ENCODE measurements at places on chromosomes 7 and 10.
A peak's percentile ranks its signal among the peaks of the same experiment; 100 is the strongest.

DNA sequence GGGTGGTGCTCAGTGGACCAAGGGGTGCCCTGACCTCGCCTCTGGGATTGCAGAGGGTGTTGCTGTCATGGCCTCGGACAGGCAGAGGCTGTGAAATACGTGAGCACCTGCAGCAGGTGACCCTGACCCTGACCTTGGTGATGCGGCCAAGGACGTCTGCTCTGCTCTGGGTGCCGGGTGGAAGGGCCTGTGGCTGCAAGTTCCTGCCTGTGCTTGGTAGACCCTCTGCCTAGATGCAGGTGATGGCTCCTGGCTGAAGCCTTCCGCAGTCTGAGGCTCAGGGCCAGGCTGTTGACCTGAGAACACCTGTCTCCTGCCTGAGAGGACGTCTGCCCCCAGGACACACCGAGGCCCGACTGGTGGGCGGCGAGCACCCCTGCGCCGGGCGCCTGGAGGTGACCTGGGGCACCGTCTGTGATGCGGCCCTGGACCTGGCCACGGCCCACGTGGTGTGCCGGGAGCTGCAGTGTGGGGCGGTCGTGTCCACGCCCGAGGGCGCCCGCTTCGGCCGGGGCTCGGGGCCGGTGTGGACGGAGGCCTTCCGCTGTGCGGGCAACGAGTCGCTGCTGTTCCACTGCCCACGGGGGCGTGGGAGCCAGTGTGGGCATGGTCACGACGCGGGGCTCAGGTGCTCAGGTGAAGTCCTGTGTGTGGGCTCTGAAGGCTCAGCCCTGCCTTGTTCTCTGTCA lies 4.4 kb downstream of the SCART1 start:
- DNase-seq = no peak

GRCh38 chr10:77461636-77462296 lies 175.8 kb downstream of the KCNMA1 start:
- no peak for DNase-seq

GRCh38 chr10:71475243-71475871 lies 78.6 kb downstream of the CDH23 start:
- no peak for DNase-seq

GRCh38 chr10:48946891-48947500 lies 7.4 kb upstream of the LRRC18 start:
- DNase-seq = no peak

DNA sequence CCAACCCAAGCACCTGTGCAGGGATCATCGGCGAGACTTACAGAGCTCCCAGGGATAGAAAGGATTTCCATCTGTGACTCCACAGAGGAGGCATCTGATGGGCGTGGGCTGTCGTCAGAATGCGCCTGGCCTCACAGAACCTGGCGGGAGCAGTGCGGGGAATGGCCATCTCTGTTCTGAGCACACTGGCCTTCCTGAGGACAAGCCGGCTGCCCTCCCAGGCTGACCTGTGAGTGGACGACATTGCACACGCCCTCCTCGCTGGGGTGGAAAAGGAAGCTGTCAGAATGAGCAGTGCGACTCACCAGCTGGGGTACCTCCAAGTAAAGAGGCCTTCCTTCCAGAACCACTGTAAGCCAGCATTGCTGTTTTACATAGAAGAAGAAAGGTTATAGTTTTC lies 234.6 kb upstream of the PITRM1 start:
- no peak for DNase-seq

- DNase-seq = peak; percentile 7
Measured at GRCh38 chr10:60611291-60611747, 167.0 kb upstream of the CDK1 start.

- DNase-seq = no peak
Measured at GRCh38 chr10:110868981-110869380, 2.7 kb upstream of the PDCD4 start.

DNA sequence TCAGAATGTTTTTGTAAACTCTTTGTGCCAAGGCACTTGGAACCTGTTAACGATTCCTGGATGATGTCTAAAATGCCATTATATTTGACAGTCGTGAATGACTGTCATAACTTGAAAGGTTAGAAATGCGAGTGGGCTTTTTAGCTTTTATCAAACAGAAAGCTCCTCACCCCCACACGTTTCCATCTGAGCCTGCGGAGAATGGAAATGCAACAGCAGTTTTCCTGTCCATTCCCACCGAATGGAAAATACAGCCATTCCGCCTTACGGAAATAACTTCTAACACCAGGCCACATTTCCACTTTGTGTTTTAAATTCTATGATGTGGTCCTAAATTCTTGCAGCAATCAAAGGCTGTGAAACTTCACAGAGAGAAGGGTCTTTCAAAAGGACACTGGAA lies 83.8 kb downstream of the ELMO1 start:
- no peak for DNase-seq

DNA sequence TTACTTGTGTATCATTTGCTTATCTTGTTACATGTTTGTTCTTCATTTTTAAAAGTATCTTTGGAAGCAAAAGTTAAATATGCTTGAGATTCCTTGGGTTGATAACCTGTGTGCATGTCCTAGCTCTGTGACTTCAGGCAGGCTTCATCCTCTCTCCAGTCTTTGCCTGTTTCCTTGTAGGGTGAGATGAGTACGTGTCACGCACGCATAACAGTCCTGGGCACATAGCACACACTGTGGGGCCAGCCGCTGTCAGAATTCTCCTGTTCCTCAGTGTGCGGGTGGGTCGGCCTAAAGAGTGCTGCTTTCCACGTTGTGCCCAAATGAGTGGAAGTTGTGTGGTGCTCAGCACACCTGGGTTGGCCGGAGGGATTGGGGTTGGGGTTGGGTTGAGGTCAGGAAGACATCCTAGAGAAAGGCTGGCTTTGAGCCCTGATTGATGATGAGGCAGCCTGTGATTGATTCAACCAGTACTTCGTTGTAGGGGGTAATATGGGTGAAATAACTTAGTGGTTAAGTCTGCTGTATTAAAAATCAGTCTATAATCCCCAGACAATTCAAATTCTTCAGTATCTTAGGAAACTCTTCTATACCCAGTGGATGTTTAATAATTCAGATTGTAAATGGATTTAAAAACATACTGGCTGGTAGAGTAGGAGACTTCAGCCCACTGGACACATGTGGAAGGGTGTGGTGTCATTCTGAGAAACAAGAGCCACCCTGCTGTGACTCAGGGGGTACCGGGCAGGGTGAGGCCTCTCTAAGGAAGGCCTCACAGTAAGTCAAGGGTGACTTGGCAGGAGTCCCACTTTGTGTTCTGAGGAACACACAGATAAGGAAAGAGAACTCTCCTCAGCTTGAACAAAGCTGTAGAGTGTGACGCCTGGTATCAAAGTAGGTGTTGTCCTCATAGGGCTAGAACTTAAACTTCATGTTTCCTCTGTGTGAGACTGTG lies 54.8 kb downstream of the DAGLB start:
- DNase-seq = peak; percentile 25

- no peak for DNase-seq
Measured at GRCh38 chr7:118369987-118370386, 145.5 kb downstream of the ANKRD7 start.

GRCh38 chr10:21261842-21262294 lies 263.6 kb downstream of the SKIDA1 start:
- DNase-seq = no peak

GRCh38 chr7:68720697-68721096 lies 877.6 kb upstream of the AUTS2 start:
- no peak for DNase-seq

DNA sequence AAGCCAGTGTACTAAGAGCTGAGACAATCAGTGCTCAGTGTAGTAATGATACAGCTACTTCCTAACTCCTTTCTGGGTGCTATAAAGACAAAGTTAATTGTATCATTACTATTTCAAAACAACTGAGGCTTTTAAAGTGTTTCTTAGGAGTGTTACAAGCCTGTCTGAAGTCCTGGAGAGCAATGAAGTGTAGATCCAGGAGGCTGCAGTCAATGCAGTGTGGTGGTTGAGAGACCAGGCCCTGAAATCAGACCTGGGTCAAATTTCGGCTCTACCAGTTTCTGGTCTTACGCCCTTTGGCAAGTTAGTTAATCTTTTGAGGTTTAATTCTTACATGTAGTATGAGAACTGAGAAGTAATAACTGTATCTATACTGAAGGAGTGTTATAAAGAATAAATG lies 387.0 kb downstream of the SDK1 start:
- no peak for DNase-seq

- DNase-seq = no peak
Measured at GRCh38 chr7:112510001-112510742, 29.4 kb downstream of the LSMEM1 start.

DNA sequence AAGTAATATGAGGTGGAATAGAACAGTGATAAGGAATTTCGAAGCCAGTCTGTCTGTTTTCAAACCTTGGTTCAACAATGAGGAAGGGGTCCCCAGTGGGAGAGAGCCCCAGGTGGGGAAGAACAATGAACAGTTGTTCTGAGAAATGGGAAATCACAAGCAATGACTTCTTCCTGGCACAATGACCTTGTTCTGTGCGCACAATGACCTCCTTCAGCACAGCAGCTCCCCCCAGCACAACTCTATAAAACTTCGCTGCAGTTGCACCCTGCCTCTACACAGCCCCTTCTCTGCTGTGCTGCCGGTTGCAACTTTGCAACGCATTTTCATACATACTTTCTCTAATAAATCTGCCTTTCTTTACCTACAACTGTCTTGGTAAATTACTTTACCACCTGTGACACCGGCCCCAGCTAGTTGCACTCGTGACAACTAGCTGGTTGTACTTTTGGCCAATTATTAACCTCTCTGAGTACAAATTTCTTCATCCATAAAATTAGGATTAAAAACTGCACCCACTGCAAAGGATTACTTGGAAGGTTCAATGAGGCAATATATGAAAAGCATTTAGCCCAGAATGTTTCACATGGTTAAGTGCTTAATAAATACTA lies 40.5 kb downstream of the ASB4 start:
- no peak for DNase-seq

DNA sequence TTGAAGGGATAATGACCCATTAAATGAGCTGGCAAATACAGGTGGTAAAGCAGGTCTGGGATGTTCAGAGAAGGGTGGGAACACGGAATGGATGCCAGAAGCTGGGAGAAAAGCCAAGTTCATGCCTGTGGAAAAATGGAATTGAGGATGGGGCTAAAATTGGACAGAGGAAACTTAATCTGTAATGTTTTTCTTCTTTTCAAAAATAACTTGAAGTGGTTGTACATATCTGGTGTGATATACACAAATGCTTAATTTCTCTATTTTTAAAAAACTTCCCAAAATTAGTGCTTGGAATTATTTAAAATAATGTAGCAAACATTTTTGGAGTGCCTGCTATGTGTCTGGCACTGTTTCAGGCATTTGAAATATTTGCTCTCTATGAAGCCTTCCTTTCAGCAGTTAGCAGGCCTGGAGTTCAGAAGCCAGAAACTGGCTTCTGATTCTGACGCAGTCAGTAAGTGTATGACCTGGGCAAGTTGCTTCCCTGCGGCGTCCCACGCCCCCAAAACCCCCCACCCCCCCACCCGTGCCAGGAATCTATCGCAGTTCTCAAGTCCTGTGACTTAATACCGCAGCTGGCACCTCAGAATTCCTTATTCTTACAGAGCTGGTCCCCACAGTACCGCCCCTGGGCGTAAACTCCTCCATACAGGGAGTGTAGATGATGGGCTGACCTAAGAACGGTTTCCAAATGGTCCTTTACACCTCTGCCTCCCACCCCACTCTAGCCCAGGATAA lies 828 bp upstream of the MALSU1 start:
- no peak for DNase-seq

DNA sequence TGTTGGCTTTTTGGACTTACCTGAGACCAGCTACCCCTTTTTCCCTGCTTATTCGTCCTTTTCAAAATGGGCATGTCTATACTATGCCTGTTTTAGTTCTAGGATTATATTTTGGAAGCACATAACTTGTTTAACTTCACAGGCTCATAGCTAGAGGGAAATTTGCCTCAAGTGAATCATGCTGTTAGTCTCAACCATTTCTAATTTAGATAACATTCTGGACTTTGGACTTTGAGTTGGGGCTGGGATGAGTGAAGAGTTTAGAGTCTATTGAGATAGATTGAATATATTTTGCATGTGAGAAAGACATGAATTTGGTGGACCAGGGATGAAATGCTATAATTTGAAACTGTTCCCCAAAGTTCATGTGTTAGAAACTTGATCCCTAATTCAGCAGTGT lies 554.6 kb upstream of the C7orf33 start:
- DNase-seq = no peak

GRCh38 chr7:1557006-1557405 lies 1.0 kb upstream of the TMEM184A start:
- DNase-seq = no peak

DNA sequence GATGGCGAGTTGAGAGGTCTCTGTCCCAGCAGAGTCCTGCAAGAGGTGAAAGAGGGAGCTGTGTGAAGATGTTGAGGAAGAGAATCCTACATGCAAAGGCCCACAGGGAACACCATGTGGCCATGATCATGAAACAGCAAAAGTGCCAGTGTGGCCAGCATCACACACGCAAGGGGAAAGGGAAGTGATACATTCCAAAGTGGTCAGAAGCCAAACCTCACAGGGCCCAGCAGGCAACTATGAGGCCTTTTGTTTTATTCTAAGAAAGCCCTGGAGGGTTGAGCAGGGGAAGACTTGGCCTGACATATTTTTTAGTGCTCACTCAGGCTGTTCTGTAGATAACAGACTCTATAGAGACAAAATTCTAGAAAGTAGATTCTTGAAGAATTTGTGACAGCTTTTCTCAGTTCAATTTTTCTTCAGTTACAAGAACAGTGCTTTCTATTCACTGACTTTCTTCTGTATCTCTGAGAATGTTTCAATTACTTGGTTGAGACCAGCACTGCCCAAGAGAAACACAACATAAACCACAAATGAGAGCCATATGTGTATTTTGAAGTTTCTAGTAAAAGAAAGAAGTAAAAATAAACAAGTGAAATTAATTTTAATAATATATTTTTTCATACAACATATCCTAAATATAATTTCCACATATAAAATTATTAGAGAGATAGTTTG lies 82.3 kb downstream of the HTR7 start:
- peak; percentile 50 for DNase-seq

DNA sequence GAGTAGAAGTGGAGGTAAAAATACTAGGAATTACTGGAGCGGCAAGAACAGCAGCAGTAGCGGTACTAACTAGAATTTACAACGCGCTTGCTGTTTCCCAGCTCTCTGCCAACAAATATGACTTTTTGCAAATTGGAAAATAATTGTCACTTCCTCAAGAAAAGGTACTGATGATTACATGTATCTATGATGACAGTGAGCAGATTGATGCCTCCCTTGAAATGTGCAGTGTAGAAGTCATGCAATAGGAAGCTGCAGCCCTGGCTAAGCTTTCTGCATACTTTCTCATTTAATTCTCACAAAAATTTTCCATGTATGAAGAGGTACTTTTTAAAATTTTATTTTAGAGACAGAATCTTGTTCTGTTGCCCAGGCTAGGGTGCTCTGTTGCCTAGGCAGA lies 49.9 kb downstream of the ANK3 start:
- DNase-seq = no peak

GRCh38 chr7:121436688-121437087 lies 40.6 kb upstream of the FAM3C start:
- DNase-seq = no peak

DNA sequence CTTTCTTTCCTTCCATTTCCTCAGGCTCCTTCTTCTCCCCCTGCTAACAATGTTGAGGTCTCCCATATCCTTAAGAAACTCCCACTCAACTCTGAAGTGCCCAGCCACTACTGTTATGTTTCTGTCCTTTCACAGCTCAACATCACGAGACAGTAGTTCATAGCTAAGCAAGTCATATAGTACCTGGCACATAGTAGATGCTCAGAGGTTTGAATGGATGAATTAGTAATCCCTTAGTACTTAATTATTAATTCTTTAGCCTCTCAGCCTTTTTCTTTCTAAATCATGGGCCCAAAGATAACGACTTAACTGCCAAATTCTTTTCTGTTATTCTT lies 22.6 kb downstream of the CSGALNACT2 start:
- DNase-seq = no peak

All from brain pericyte (primary cell).